ENCODE measurements at places on chromosomes 7 and 10. TPM values are rescaled to one million over a fixed set of nuclear protein-coding genes. Genes with fewer than 3 reads are reported as not detected.

The ATRNL1 gene
- total RNA-seq, result 0.21 TPM

The EPDR1 gene
- 0.42 TPM for total RNA-seq

The ICA1 gene
- 5.1 TPM for total RNA-seq

The SEMA4G gene
- 0.10 TPM for total RNA-seq

The NRF1 gene
- 34.5 TPM for total RNA-seq

The LBX1 gene
- not detected for total RNA-seq

The TDRD1 gene
- 0.10 TPM for total RNA-seq

The HYAL4 gene
- not detected for total RNA-seq

The ADAM12 gene
- 1.7 TPM for total RNA-seq

The KNDC1 gene
- 0.94 TPM for total RNA-seq
